ENCODE measurements at places on chromosomes 6 and 20. TPM values are rescaled to one million over a fixed set of nuclear protein-coding genes. Genes with fewer than 3 reads are reported as not detected.

- DNase-seq, result peak; percentile 54
Observed at GRCh38 chr20:34473262-34473883, 42.8 kb upstream of the DYNLRB1 start.

GRCh38 chr20:46823271-46823751, 71.3 kb upstream of the EYA2 start:
- DNase-seq, result no peak

- DNase-seq, result no peak
Observed at GRCh38 chr20:41650231-41650948, 32.2 kb upstream of the CHD6 start.

GRCh38 chr6:89787660-89788328, 31.8 kb downstream of the MDN1 start:
- DNase-seq, result no peak

- DNase-seq, result no peak
Observed at GRCh38 chr6:106666282-106667021, 37.1 kb downstream of the QRSL1 start.

GRCh38 chr20:60808701-60809100, 443.4 kb upstream of the CDH4 start:
- no peak for DNase-seq

DNA sequence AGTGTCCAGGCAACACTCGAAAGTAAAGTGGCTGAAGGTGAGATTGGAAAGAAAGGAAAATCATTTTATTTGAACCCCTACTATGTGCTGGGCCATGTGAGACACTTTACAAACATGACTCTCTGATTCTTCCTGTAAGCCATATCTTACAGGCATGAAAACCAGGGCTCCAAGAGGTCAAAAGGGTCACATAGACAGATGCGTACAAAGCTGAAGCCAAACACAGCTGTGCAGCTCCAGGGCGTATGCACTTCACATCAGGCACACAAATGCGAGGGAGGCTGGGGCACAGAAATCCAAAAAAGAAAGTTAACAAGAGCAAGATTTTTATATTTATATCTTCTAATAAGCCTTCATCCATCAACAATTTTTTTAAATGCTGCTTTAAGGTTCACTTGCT, 176.5 kb downstream of the PHACTR1 start:
- DNase-seq, result peak; percentile 17

- no peak for DNase-seq
Observed at GRCh38 chr6:107789361-107789760, 34.8 kb downstream of the SCML4 start.

GRCh38 chr6:235763-236360, 56.4 kb upstream of the DUSP22 start:
- DNase-seq, result peak; percentile 50

- no peak for DNase-seq
Observed at GRCh38 chr6:22656706-22657351, 87.5 kb downstream of the HDGFL1 start.

DNA sequence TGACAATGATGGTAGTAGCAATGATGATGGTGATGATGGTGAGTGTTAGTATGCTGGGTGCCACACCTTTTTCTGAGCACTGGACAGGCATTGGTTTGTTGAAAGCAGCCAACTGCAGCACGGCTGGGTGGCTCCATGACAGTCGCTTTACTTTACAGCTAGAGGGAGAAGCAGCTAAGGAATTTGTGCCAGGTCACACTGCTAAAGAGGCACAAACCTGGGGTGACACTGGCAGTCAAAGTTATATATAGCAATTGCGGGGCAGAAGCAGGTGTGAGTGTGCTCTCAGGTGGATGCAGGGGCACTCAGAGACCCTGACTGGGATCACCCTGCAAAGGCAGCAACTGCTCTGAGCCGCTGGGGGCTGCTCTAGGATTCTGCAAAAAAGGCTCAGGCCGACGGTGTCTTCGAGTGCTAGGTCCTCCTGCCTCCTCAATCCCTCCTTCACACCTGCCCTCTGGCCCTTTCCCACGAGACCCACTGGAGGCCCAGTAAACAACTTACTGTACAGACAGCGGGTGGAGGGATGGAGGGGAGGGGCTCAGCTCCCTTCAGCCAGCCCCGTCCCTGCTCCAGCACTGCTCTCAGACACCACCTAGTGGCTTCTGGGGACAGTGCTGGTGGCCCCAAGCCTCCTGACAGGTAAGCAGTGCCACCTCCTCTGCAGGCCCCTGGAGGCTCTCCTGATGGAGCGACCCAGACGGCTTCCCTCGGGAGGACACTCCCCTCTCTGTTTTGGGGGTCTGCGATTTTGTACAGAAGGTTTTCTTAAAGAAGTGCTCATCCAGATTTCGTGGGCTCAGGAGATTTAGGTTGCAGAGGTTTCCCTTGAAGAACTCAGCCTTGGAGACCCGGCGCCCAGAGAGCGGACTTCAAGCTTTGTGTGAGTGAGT, 4.4 kb upstream of the RPS21 start:
- peak; percentile 56 for DNase-seq

- no peak for DNase-seq
Observed at GRCh38 chr6:33856655-33857054, 52.9 kb upstream of the MLN start.

DNA sequence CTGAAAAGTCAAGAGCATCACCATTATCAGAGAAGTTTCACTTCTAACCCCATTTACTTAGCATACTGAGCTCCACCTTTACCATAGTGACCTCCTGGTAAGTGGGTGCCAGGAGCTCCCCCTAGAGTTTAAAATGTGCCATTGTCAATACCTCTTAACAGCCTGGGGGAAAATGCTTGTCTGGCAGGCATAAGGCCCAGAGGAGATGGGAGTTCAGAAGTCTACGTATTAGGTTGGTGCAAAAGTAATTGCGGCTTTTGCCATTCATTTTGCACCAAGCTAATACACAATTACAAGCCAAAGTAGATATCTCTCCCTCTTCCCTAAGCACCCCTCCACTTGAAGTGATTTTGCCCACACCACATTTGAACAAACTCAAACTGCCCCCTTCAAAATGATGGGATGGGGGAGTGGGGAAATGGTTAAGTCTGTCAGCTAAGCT, 919.0 kb downstream of the KIF16B start:
- DNase-seq, result peak; percentile 51

GRCh38 chr6:100998111-100998510, 117.0 kb upstream of the ASCC3 start:
- DNase-seq, result peak; percentile 81

GRCh38 chr6:37947468-37947867, 127.9 kb downstream of the ZFAND3 start:
- DNase-seq, result no peak

GRCh38 chr20:34347571-34347970, 15.5 kb upstream of the ITCH start:
- no peak for DNase-seq

DNA sequence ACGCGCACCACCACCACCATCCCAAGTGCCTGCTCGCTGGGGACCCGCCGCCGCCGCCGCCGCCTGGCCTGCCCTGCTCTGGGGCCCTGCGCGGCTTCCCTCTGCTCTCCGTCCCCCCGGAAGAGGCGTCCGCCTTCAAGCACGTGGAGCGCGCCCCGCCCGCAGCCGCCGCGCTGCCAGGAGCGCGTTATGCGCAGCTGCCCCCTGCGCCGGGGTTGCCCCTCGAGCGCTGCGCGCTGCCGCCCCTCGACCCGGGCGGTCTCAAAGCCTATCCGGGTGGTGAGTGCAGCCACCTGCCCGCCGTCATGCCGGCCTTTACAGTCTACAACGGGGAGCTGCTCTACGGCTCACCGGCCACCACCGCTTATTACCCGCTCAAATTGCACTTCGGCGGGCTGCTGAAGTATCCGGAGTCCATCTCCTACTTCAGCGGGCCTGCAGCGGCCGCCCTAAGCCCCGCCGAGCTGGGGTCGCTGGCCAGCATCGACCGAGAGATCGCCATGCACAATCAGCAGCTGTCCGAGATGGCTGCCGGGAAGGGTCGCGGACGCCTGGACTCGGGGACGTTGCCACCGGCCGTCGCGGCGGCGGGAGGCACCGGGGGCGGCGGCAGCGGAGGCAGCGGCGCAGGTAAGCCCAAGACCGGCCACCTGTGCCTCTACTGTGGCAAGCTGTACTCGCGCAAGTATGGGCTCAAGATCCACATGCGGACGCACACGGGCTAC, 7.2 kb downstream of the PRDM13 start:
- no peak for DNase-seq

DNA sequence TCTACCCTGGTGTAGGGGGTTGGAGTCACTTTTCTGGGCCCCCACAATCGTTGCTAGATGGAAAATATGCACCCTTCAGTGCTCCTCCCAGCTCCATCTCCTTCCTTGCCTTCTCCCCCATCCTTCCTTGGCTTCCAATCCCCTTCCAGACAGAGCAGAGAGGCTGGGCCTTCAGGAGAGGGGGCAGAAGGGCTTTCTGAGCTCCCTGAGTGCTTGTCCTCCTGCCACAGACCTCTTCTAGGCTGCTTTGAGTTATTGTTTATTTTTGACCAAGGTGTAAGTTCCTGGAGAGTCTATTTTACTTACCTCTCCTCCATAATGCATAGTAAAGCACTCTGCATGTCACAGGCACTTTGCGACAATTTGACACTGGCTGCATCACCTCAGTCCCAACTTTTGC, 96.4 kb upstream of the CNKSR3 start:
- DNase-seq, result no peak

GRCh38 chr6:158422629-158423238, 110.5 kb downstream of the TULP4 start:
- DNase-seq, result no peak

- no peak for DNase-seq
Observed at GRCh38 chr6:30847971-30848436, 36.3 kb upstream of the DDR1 start.

DNA sequence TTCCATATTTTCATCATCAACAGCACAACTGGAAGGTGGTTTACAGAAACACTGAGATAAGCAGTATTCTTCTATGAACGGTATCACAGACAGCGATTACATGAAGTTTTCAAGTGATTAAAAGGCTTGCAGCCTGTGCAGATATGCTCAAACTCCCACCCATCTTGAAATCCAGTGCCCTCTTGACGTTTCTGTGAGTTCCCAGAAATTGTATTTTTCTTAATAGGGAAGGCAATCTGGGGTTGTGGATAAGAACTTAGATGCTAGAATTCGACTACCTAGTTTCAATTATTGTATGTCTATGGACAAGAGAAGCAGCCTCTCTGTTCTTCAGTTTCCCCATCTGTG, 290.3 kb downstream of the ZNF217 start:
- no peak for DNase-seq

DNA sequence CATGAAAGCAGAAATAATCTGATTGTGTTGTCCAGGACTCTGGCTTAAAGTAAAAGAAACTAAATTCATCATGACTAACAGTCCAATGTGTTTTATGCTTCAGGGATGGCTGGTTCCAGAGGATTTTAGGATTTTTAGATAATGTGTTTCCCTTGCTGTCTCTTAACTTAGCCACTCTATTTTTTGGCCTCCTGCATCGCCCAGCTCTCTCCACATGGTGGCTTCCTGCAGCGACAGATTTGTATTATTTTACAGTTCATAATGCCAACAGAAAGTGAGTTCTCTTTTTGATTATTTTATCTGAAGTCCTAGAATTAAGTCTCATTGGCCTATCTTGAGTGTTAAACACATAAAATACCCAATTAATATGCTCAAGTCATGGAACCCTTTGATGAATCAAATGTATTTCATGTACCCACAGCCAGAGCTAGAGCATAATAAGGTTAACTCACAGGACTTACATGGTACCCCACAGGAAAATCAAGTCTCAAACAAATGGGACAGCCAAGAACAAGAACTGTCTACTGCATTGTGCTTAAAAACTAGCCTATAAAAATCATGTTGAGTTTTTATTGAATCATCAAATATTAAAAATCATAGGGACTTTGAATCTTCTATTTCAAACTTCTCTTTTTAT, 582.5 kb downstream of the DOK5 start:
- DNase-seq, result no peak

DNA sequence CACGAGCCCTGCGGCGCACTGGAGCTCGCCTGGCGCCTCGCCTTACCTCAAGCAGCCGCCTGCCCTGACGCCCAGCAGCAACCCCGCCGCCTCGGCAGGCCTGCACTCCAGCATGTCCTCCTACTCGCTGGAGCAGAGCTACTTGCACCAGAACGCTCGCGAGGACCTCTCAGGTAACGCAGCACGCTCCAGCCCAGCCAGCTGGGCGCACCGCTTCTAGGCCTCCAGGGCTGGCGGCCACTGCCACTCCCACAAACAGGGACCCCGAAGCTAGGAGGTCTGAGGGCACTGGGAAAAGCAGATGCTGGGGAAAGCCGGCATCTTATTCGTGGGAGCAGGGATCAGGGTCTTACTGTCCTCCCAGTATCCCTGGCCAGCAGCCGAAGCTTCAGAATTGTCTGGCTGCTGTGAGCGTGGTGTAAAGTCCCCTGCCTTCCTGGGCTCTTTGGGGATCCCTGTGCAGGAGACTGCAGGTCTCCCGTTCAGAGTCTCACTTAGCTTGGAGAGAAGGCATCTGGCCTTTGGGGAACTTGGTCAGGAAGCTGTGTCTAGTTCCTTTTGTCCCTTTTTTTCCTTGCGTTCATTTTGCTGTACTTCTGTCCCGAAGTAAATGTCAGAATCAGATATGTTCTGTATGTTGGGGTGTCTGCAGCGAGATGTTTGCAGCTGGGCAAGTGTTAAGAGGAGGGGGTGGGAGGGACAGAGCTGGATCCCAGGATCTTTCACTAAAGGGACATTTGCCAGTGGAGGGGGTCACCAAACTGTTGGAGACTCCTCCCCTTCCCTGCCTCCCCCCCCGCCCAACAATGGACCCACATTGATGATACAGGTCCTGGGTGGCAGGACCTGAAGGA, 1.8 kb downstream of the FOXF2 start:
- no peak for DNase-seq

DNA sequence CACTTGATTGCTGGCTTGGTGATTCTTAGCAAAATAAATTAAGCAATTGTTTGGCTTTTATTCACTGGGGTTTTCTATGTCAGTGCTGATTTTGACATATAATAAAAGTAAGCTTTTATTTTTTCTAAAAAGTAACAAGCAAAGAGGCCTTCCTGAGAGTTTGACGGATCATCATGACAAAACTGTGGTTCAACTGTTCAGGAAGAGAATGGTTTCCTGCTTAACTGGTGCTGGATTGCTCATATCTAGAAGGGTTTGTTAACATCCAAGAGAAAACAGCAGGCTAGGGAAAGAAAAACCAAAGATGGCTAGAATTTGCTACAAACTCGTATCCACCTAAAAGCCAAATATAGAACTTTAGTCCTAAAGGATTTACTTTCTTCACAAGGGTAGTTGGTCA, 21.2 kb downstream of the SERPINB1 start:
- DNase-seq, result no peak

- DNase-seq, result no peak
Observed at GRCh38 chr6:37025621-37026466, 20.4 kb downstream of the FGD2 start.

DNA sequence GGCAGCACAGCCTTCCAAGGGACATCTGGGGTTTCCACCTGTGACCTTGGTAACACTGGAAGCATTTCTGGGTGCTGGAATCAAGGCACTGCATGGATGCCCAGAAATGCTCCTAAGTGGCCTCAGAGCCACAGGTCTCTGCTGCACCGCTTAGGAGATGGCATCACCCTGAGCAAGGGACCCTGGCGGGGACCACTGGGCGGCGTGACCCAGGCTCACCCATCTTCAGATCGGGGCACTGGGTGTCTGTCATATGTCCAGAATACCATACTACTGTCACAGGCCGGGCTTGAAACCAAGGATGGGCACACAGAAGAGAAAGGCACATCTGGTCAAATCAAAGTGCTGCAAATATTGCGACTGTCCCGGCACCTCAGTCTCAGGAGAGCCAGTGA, 45.9 kb downstream of the SSR1 start:
- DNase-seq, result no peak

GRCh38 chr6:105628156-105628860, 225.4 kb upstream of the PREP start:
- DNase-seq, result no peak

EFCAB8 gene
- not detected for total RNA-seq

SLX4IP gene
- 6.3 TPM for total RNA-seq

TMEM217 gene
- 0.40 TPM for total RNA-seq

AKAP7 gene
- 6.8 TPM for total RNA-seq

DXO gene
- 19.1 TPM for total RNA-seq

CEBPB gene
- total RNA-seq, result 59.3 TPM

RFX6 gene
- total RNA-seq, result not detected
